AG09309 (cell line): ENCODE measurements at places on chromosomes 11 and 22.

DNA sequence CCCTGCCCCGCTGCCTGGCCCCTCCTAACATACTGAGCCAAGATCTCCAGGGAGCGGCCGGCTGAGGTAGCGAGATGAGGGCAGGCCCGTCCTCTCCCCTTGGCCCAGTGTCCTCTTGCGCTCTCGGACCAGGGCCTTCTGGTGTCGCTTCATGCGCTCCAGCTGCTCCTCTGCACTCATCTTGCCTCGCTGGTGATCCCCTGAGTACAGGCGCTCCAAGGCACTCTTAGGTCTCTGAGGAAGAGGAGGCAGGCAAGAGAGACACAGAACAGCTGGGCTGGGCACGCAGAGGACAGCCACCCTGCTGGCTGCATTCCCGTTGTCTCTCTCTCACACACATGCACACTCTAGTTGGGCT is 50.6 kb downstream of the C11orf58 start:
- DNase-seq = no peak

GRCh38 chr11:114031246-114031966 is 28.1 kb upstream of the ZBTB16 start:
- DNase-seq = no peak

- no peak for DNase-seq
Measured at GRCh38 chr11:95182397-95182796, 48.6 kb downstream of the SESN3 start.

DNA sequence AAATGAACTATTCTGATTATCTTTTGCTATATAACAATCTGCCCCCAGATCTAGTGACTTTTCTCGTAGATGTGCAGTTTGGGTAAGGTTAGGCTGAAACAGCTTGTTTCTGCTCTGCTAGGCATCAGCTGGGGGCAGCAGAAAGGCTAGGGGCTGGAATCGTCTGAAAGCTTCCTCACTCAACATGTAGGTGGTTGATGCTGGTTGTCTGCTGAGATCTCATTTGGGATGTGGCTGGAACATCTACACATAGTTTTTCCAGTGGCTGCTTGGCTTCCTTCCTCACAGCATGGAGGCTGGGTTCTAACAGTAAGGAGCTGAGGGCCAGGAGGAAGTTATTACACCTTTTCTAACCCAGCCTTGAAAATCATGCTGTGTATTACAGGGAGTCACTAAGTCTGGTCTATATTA is 30.2 kb downstream of the USP47 start:
- no peak for DNase-seq

GRCh38 chr11:45733176-45733575 is 67.8 kb upstream of the CHST1 start:
- no peak for DNase-seq

DNA sequence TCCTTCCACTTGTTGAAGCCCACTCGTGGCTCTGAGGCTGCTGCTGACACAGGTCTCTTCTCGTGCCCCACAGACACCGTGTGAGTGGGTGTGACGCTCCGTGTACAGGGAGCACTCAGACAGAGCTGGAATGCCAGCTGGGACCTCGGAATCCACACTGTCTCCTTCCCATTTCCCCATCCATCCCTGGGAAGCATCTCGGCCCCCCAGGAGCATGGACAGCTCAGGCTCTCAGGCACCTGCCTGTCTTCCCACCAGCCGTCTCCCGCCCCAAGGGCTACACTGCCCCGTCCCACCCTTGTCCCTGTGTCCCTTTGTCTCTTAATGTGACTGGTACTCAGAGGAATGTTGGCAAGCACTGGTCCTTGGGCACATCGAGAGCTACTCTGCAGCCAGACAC is 63.8 kb downstream of the ARHGAP8 start:
- no peak for DNase-seq

GRCh38 chr22:18005201-18005926 is 19.0 kb downstream of the MICAL3 start:
- no peak for DNase-seq

- DNase-seq = no peak
Measured at GRCh38 chr11:68942751-68943271, 38.0 kb downstream of the MRGPRD start.

GRCh38 chr11:64529559-64530520 is 61.2 kb upstream of the SLC22A12 start:
- no peak for DNase-seq

- DNase-seq = no peak
Measured at GRCh38 chr22:39279170-39279850, 34.5 kb upstream of the PDGFB start.

DNA sequence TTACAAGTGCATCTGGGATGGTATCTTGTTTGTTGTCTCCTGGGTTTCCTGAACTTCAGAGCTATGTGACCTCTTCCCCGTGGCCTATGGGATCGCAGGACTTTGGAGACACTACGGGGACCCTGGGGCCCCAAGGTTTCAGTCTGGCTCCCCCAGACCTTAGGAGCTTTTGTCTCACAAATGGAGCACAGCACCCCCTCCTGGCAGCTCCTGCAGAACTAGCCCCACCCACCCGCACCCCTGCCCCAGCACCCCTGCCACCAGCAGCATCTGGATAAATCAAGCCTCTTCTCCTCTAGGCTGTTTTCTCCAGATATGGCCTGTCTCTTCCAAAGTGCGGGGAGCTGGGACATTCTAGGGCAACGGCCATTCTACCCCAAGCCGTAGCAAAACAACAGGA is 10.4 kb downstream of the RCOR2 start:
- DNase-seq = no peak

DNA sequence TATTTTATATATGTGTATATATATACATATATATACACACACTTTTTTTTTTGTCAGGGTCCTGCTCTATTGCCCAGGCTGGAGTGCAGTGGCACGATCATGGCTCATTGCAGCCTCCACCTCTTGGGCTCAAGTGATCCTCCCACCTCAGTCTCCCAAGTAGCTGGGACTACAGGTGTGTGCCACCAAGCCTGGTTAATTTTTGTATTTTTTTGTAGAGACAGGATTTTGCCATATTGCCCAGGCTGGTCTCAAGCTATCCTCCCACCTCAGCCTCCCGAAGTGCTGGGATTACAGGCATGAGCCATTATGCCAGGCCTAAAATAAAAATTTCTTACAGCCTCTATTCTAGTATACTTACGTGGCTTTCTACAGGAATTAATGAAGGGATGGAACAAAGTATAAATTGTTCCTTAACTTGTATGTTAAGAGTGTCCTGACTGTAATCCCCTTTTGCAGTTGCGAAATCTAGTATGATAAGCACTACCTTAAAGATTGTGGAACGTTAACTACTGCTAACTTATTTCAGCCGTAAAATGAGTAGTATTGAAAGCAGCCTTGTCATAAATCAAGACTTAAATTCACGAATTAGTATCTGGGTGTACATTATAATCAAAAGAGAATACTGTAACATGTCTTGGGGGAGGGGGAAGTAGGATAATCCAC is 2.1 kb downstream of the TRAF6 start:
- no peak for DNase-seq

GRCh38 chr11:112555491-112556364 is 295.1 kb upstream of the PLET1 start:
- DNase-seq = no peak

DNA sequence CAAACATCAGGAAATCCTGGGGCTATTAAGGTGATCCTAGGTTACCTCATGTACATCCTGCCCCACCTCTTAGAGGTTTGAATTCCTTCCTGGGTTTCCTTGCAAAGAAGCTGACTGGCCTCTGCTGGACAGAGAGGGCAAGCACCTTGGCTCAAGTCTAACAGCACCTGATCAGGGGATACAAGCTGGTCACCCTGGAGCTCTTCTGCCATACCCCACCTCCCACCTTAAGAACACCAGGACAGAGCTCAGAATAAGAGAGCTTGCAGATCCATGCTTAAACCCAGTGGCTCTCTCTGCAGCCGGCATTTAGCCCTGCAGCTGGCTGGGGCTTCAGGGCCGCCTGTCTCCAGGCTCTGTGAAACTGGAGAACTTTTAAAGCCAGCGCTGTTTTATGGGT is 386.6 kb upstream of the NARS2 start:
- no peak for DNase-seq

DNA sequence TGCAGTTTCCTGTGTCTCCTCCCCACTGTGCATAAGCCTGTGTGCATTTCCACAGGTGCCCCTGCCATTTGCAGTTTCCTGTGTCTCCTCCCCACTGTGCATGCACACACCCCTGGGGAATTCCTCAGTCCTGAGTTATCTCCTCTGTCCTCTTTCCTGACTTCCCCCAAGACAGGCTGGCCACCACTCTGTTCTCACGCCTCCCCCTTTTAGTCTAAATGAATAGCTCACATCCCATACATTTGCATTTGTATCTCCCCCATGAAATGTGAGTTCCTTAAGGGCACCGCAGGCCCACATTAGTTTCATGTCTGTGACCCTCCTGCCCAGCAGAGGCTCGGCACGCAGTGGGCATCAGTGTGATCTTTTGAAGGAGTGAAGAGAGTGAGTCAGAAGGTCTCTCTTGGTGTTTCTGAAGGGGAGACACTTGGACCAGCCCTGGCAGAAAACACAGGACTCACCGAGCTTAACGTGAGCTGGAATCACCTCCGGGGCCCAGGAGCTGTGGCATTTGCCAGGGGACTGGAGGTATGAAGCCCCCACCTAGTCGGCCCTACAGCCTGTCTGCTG is 6.2 kb downstream of the LRRC74B start:
- no peak for DNase-seq

GRCh38 chr11:75103380-75104026 is 6.8 kb upstream of the OR2AT4 start:
- peak; percentile 41 for DNase-seq

- DNase-seq = peak; percentile 41
Measured at GRCh38 chr11:105034813-105035620, at the start of gene CASP1. TSS of gene CASP1 (minus strand) at chr11:105035144. CDS start at chr11:105035113, 31 bp downstream.

DNA sequence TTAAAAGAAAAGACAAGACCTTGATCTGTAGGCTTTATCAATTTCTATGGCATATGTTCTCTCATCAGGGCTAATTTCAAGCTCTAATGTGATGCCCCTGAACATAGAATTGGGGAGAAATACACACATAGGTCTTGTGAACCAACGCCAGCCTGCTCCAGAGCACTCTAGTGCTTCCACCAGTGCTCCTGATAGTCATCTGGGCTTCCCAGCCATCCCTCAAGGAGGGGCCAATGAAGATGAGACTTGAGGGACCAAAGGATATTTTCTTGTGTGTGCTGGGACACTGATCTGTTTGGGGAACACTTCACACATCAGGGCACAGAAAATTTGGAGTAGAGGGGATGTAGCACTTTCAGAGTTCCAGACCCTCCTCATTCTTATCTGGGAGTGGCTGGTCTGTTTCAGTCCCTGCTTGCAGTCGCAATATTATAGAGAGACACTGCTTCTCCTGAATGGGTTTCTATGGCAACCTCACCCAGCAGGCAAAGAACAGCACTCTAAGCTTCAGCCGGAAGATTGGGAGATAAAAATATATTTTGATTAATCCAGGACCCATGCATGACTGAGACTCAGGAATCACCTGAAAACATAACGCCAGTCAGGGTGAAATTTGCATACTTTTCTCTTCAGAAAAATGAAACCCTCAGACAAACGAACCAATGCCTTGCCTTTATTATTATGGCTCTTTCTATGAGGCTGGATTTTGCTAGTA is 28.4 kb upstream of the SCN3B start:
- no peak for DNase-seq

DNA sequence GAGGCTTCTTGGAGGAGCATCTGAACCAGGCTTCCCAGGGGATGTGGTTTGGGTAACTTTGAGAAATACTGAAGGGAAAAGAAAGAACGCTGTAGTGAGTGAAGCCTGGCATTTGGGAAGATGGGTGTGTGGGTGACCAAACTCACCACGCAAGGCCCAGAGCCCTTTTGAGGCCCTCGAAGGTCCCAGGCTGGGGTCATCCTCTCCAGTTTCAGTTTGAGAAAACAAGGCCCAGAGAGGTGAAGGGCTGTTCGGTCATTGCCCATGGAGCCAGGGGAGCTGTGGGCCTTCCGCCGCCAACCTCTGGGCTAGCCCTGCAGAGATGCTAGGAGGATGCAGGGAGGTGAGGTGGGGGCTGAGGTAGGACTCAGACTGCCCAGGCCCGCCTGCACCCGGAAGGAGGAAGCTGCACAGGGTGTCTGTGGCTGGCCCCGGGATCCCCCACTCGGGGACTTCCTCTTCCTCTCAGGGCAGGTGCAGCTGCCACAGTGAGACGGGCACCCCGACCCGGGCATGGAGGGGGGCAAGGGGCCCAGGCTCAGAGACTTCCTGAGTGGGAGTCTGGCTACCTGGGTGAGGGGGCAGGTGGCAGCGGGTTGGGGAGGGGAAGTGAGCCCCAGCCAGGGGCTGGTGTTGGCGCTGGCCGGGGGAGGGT is at the start of gene CCDC88B:
Gene CCDC88B, plus strand, starts transcription at position 451 of the 655 bp plus-strand sequence. Its CDS starts 63 bp downstream, at position 514.
- DNase-seq = no peak

GRCh38 chr22:40534379-40535188 is 101.9 kb downstream of the MRTFA start:
- no peak for DNase-seq

GRCh38 chr22:42719656-42720262 is 911 bp downstream of the A4GALT start:
- DNase-seq = no peak

DNA sequence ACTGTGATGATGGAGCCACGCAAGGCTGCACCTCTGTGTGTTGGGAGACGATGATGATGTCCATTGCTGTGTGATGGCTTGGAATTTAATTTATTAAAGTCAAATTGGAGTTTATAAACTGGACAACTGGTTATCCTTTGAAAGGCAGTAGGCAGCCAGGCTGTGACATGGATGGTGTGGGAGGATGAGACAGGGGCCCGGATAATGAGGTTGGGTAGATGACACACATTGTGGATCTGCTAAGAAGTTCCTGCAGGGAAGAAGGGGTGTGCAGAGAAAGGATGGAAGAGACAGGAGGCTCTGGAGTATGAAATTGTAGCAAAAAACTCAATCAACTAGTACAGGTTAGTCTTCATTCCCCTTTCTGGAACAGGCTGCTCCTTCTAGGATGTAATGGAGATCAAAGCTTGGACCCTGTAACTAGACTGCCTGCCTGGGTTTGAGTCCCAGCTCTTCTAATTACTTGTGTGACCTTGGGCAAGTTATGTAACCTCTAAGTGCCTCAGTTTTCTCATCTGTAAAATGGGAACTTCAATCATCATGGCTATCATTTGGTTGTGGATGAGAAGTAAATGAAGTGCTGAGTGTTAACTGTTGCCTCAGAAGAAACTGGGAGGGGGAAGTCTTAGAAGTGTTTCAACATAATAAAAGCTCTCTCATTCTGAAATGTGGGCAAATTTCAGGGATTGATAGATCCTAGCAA is 4.2 kb upstream of the HINFP start:
- no peak for DNase-seq

DNA sequence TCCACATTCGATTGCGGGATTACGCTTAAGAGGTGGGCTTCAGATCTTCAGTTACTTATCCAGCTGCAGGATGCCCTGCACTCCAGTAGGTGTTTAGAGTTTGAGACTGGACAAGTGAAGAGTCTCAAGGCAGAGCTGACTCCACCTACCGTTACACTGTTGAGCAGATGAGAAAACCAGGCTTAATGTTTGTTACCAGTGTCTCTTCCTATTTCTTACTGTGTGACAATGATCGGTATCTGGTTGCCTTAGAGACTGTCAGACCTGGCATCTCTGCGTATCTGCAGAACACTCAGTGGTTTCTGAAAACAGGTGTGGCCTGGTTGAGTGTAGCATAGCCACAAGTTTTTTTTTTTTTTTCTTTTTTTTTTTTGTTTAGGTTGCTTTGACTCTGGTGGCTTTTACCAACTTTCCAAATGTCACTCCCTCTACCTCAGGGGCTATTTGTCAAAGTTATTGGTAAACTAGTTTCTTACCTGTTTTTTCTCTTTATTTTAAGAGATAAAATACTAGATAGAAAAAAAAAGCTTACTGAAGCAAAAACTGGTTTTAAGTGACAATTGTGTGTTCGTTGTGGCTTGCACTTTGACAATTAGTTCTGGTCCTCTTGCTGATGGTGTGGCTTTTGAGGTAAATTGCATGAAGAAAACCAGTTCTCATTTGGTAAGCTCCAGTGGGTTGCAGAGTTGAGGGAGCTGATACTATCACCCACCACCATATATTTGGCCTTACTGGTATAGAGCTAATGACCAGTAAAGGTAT is 284.8 kb downstream of the ETS1 start:
- no peak for DNase-seq
